Tibial nerve (tissue), 4 donors: ENCODE measurements at places on chromosomes 3 and 15.

- H3K4me3 ChIP-seq: no peak overlapping the region
- H3K27me3 ChIP-seq: no peaks in the 10 kb centered on the region
- no peaks in the 10 kb centered on the region for H3K36me3 ChIP-seq
- no peak for DNase-seq
Measured at GRCh38 chr3:129601713-129602112, 4.8 kb downstream of the PLXND1 start.

DNA sequence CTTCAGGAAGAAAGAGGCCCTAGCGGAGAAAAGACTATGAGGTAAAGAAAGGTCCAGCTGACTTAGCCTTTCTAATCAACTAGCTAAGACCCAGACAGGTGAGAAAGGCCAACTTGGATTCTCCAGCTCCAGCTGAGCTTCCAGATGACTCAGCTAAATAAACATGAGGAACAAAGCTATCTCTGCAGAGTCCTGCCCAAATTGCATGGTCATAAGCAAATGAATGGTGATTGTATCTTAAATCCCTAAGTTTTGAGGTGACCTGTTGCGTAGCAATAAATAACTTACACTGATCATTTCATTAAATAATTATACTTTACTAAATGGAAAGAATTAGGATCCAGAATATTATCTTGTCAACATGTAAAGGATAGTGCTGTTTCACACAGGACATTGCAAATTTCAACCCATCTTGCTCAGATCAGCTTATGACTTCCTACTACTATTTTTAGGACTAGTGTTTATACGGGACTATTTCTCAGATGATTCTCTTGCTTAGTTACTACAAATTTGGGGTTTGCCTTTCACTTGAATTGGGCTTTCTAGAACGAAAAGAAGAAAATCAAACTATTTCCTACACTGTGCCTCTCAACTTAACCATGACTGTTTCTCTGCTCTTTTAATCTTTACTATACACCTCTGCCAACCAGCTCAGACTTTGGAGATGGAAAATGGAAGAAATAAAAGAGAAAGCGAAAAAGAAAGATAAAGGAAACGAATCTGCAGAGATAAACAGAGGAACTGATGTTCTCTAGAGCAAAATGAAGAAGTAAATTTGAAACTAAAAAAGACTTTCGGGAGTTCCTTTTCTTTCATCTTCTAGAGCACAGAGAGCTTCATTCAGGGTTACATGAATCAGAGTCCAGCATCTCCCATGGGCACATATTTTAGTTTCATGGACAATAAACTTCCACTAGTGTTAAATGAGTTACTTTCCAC lies 6.6 kb upstream of the ADGRG7 start:
- H3K36me3 ChIP-seq: no peaks in the 10 kb centered on the region
- no peaks in the 10 kb centered on the region for H3K27me3 ChIP-seq
- H3K4me1 ChIP-seq: no peaks in the 10 kb centered on the region

GRCh38 chr3:179942553-179943075 lies 94.1 kb downstream of the PEX5L start:
- no peak overlapping the region for H3K27ac ChIP-seq
- no peaks in the 10 kb centered on the region for H3K27me3 ChIP-seq
- H3K4me1 ChIP-seq: peaks cover 11% of the 10 kb centered on the region
- DNase-seq: no peak

- DNase-seq: no peak
- no peak overlapping the region for H3K27ac ChIP-seq
- H3K27me3 ChIP-seq: no peaks in the 10 kb centered on the region
- H3K4me1 ChIP-seq: no peaks in the 10 kb centered on the region
Measured at GRCh38 chr3:60333710-60334109, 917.5 kb downstream of the FHIT start.

DNA sequence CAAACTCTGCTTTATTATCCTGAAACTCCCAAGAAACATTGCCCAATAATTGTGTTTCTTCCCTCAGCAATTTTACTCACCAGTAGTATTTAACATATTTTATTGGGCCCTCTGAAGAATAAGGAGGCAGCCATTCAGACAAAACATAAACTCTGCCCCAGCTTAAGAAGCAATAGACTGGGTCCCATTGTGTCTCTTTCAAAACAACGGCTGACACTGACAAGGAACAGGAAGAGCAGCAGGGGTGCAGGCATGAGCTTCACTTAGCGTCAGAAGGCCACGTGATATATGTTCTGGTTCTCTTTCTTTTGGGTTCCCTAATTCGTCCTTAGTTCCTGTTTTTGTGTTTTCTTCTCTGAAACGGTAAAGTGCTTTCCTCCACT lies 242.3 kb downstream of the FHIT start:
- H3K4me1 ChIP-seq: no peaks in the 10 kb centered on the region
- DNase-seq: no peak
- H3K27me3 ChIP-seq: no peaks in the 10 kb centered on the region
- no peak overlapping the region for H3K27ac ChIP-seq
- H3K36me3 ChIP-seq: no peaks in the 10 kb centered on the region

GRCh38 chr15:82174471-82175235 lies 87.9 kb downstream of the EFL1 start:
- DNase-seq: no peak
- H3K27me3 ChIP-seq: no peaks in the 10 kb centered on the region

- no peaks in the 10 kb centered on the region for H3K27me3 ChIP-seq
- H3K27ac ChIP-seq: no peak overlapping the region
- no peaks in the 10 kb centered on the region for H3K4me1 ChIP-seq
Measured at GRCh38 chr3:39038165-39038564, 13.6 kb downstream of the SCN11A start.
